ENCODE measurements at places on chromosomes 5 and 9.

DNA sequence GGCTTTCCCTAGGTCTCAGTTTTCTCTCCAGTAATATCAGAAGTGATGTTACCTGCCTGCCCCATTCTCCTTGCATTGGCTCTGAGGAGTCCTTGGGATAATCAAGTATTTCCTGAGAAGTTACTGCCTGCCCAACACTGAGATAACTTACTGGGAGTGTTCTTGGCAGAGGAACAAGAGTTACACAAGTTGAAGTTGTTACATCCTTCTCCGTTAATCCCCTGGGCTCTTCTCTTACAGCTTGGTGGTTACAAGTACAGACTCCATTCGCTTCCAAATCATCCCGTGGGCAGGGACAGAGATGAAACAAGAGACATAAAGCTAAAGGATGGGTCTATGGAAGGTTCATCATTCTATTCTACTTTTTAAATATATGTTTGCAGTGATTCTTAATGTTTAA, 74.1 kb upstream of the SAP30L start:
- no peak for DNase-seq

GRCh38 chr5:54302267-54302687, 8.1 kb downstream of the ARL15 start:
- no peak for DNase-seq

DNA sequence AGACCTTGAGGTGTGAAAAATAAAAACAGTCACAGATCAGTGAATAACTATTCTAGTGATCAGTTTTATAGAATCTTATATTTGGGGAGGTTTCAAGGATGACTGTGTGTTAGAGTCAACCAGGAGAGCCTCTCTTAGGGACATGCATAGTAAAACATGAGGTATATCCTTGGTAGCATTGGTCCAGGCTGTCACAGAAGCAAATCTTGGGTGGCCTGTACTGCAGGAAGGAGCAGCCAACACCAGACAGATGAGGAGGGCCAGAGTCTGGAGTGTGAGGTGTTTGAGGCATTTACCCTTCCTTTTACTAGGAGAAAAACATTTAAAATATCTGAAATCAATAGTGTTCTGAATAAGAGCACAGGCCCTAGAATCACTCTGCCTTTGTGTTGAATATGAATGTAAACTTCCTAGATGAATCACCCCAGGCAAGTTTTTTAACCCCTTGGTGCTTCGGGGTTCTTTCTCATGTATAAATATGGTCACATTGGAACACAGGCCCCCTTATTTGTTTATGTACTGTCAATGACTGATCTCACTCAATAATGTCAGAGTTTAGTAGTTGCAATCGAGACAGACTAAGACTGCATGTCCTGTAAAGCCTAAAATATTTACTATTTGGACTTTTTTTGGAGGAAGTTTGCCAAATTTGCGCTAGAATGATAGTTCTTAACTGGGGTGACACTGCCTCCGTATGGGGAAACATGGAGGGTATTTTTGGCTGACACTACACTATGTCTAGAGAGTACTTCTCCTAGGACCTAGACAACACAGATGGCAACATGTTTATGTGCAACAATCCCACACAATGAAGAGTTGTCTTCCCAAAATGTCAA, 416.5 kb upstream of the POU5F2 start:
- DNase-seq, result no peak

GRCh38 chr9:93820667-93821306, 134.4 kb downstream of the BARX1 start:
- no peak for DNase-seq

DNA sequence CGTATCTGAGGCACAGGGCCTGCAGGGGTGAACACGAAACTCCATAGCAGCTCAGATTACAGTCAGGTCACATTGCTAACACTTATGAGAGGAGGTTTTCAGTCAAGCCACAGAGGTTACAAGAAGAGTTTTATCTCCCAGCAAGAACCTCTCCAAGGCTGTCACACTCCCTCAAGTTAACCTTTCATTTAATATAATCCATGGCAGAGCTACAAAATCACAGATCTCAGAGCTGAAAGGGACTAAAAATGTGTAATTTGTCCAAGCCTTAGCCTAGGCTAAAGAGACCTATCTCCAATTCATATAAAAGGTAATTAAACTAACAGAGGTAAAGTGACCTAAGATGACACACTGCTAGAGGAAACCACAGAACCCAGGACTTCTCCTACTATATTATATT, 57.2 kb downstream of the MLANA start:
- DNase-seq, result no peak

- DNase-seq, result no peak
Measured at GRCh38 chr5:179254638-179255271, 90.5 kb downstream of the ADAMTS2 start.

- no peak for DNase-seq
Measured at GRCh38 chr5:80442742-80443141, 34.9 kb downstream of the ZFYVE16 start.

- no peak for DNase-seq
Measured at GRCh38 chr5:168714046-168714445, 134.9 kb upstream of the PANK3 start.

DNA sequence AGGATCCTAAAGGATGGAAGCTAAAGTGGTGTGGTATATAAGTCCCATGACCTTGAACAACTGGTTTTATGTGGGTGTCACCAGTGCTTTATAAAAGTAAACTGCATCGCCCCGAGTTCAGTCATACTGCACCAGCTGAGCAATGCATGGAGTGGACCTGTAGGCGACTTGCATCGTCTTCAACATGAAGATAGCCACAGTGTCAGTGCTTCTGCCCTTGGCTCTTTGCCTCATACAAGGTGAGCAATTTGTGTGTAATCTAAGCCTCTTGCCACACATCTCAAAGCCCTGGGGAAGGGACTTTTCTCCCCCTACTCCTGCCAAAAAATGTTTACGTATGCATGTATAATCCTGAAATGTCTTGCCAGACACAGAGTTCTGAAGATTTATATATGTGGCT, at the start of gene SPINK5:
Gene SPINK5, plus strand, starts transcription at position 120 of the 400 bp plus-strand sequence. Its CDS starts 65 bp downstream, at position 185.
- DNase-seq, result no peak

GRCh38 chr9:114771889-114772288, 34.0 kb downstream of the TNFSF15 start:
- no peak for DNase-seq

GRCh38 chr9:12934545-12935272, 159.9 kb downstream of the LURAP1L start:
- no peak for DNase-seq

DNA sequence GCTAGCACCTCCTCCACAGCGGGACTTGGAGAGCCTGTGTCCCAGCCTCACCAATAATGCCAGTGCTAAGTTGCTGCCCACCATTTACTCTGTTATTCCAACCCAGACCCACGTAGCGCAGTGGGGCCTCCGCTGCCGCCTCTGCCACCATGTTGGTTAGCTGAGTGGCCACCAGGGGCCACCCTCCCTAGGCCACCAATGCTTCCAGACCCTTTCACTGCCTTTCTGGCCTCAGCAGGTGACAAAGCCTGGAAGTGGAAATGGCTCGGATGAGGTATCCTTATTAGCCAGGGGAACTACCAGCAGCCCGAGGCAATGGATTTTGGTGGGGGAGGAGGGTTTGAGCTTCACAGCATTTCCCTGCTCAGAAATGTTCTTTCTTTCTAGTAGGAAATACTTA, 110.1 kb downstream of the OSTF1 start:
- no peak for DNase-seq

DNA sequence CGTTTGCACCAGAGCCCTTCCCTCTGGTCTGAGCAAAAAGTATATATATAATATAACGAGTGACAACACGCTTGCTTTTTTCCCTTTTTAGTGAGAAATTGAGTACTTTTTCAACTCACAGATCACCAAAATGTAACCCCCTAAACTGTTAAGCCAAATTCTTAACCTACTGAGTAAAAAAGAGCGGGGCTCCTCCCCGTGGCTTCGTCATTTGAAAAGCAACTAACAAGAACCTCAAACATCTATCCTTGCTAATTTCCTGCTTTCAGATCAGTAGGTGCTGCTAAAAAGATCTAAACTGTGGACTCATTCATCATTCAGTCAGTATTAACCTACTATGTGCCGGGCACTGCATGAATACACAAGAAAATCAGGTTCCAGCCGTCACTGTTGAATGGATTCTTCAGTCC, 1.0 kb upstream of the PTBP3 start:
- peak; percentile 21 for DNase-seq

- no peak for DNase-seq
Measured at GRCh38 chr9:31715250-31715649, 669.2 kb upstream of the ACO1 start.
